ENCODE measurements at places on chromosomes 3 and 15.

DNA sequence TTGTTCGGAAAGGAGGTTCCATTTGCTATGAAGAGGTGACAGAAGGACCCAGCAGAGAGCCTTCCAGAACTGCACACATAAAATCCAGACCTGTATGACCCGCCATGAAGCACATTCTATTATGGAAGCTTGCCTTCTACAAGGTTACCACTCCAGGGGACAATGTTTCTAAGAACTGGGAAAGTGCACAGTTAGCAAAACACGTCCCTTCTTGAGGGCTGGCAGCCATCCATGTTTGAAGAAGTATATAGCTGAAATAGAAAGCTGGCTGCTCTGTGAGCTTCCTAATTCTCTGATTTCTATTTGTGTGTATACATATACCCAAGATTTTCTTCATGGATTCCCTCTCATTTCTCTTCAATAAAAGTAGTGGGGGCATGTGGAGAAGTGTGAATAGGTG is 74.6 kb downstream of the CNTN3 start:
- DNase-seq: no peak

DNA sequence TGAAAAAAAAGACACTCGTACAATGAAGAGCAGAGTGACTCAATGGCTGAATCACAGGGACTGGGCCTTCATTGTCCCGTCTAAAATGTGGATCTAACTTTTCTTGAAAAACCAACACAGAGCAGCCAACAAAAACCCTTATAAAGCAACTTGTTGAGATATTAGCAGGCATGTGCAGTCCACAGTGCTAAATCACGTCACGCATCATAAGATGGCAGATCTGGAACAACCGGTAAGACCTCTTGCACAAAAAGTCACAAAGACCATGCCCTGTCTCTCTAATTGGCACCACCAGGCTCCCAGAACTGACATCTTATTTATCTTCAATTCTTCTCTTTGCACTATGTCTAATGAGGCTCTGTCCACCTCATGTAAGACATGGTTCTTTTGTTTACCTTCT is 177.0 kb downstream of the MAGI1 start:
- no peak for DNase-seq

- DNase-seq: no peak
Measured at GRCh38 chr15:92906020-92906419, 5.9 kb downstream of the CHD2 start.

GRCh38 chr15:77499087-77499760 is 78.5 kb downstream of the HMG20A start:
- no peak for DNase-seq

- DNase-seq: no peak
Measured at GRCh38 chr3:13121553-13122001, 48.3 kb upstream of the IQSEC1 start.

GRCh38 chr15:101250341-101250831 is 1.5 kb downstream of the CHSY1 start:
- peak; percentile 31 for DNase-seq

- DNase-seq: peak; percentile 65
Measured at GRCh38 chr3:189588475-189589178, 42.6 kb upstream of the TP63 start.

DNA sequence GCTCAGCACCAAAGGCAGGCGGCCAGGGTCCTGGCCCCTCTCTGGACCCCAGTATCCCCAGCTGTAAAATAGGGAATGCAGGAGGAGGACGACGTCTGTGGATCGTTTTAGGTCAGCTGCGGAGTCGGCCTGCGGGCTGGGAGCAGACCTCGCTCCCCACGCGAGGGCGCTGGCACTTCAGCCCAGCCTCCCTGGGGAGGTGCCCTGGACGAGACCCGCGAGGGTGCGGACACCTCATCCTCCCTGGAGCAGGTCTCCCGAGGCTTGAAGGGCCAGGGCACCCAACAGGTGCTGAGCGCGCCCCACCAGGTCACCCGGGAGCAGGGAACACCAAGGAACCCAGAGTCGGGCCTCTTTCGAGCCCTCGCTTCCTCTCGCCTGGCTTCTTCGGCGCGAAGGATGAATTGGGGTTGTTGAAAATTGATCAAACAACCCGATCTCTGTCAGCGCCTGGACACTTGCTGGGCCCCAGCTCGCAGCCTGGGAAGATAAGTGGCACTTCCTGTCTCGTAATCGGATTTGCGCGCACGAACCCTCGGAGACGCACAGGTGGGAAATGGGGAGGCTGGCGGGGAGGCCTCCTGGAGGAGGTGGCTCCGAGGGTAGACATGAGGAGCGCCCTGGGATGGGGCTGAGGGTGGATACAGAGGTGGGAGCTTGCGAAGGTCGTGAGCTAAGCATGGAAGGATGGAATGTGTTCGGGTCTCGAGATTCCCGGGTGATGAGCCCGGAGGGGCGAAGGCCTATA is 588 bp upstream of the VIPR1 start:
- DNase-seq: no peak

- no peak for DNase-seq
Measured at GRCh38 chr3:179651687-179652446, 973 bp upstream of the USP13 start.

GRCh38 chr3:156448300-156448699 is 106.6 kb downstream of the SSR3 start:
- DNase-seq: no peak

- DNase-seq: no peak
Measured at GRCh38 chr3:42183991-42184632, 81.9 kb downstream of the CCK start.

DNA sequence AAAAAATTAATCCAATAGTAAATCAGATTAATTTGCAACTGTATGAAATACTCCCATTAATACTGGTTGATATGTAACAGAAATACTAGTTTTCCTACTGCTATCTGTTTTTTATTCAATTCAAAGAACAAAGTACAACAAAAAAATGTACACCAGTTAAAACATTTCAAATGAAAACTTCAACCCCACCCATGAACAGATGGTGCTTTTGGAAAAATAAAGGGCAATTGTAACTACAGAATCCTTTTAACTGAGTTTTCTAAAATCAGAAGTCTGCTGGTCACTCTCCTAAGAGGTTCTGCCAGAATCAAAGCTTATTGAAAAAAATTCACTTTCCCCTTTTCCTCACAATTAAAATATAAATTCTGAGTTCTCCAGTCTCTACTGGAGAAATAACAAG is 34.3 kb downstream of the DENND6A start:
- DNase-seq: no peak

Measured in AG04449 (cell line).